ENCODE measurements at places on chromosomes 3 and 15. TPM values are rescaled to one million over a fixed set of nuclear protein-coding genes. Genes with fewer than 3 reads are reported as not detected.

DNA sequence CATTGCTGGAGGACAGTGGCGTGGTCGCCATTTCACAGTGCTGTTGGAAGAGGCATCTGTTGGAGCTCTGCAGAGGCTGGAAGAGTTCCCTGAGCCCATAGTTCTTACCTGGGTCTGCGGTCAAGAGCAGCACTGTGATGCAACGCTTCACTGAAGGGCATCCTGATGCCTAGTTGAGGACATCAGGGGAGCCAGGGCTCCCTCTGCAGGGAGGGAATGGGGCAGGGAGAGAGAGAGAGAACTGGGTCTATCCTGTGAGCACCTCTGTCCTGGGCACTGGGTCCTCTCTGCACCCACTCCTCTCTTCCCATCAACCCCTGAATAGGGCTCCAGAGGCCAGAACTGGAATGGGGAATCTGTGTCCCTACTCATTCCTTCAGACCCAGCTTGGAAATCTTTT, 23.9 kb upstream of the MOBP start:
- H3K4me1 ChIP-seq: no peaks in the 10 kb centered on the region
- no peak overlapping the region for H3K27ac ChIP-seq
- DNase-seq: no peak
- H3K27me3 ChIP-seq: no peaks in the 10 kb centered on the region

DNA sequence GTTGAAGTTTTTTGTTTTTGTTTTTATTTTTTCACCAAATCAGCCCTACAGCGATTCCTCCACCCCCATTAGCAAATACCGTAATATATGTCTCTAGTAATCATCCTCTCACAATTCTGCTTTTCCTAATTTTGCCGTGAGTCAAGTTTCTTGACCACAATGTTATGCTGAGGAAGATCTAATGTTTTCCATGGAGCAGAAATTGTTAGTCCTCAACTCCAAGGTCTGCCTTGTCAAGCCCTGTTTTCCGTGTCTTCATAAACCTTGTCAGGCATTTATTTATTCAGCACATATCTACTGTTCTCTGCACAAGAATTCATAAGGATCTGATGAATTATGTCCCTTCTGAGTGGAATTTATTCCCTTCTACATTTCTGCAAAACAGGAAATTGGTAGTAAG, 372.8 kb downstream of the RBMS3 start:
- DNase-seq: no peak
- H3K36me3 ChIP-seq: no peaks in the 10 kb centered on the region
- no peak overlapping the region for H3K4me3 ChIP-seq
- no peak overlapping the region for H3K27ac ChIP-seq

- H3K27ac ChIP-seq: no peak overlapping the region
- no peak overlapping the region for H3K4me3 ChIP-seq
- no peak for DNase-seq
- H3K36me3 ChIP-seq: no peaks in the 10 kb centered on the region
These were observed 66.5 kb downstream of the CDAN1 start for GRCh38 chr15:42670451-42670850.

GRCh38 chr15:48845123-48845522, 32.8 kb upstream of the EID1 start:
- no peak overlapping the region for H3K27ac ChIP-seq
- no peak for DNase-seq
- no peak overlapping the region for H3K4me3 ChIP-seq
- no peaks in the 10 kb centered on the region for H3K4me1 ChIP-seq
- no peaks in the 10 kb centered on the region for H3K27me3 ChIP-seq

DNA sequence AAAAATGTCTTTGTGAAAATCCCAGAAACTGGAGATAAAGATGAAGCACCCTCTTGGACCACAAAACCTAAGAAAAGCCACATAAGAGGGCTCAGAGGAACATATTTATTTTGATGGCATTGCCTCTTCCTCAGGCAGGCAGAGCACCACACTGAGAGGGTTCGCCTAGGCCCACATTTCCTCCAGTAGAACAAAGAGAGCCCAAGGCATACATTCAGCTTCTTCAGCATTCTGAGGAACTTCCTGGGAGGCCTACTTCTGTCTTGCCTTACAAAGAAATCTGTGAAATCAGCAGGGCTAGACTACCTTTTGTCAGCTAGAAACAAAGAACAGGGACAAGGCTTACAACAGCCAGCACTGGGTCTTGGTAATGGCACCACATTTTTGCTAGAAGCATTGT, 1325.3 kb downstream of the SI start:
- no peak for DNase-seq
- H3K27ac ChIP-seq: no peak overlapping the region
- no peaks in the 10 kb centered on the region for H3K36me3 ChIP-seq
- no peak overlapping the region for H3K4me3 ChIP-seq

DNA sequence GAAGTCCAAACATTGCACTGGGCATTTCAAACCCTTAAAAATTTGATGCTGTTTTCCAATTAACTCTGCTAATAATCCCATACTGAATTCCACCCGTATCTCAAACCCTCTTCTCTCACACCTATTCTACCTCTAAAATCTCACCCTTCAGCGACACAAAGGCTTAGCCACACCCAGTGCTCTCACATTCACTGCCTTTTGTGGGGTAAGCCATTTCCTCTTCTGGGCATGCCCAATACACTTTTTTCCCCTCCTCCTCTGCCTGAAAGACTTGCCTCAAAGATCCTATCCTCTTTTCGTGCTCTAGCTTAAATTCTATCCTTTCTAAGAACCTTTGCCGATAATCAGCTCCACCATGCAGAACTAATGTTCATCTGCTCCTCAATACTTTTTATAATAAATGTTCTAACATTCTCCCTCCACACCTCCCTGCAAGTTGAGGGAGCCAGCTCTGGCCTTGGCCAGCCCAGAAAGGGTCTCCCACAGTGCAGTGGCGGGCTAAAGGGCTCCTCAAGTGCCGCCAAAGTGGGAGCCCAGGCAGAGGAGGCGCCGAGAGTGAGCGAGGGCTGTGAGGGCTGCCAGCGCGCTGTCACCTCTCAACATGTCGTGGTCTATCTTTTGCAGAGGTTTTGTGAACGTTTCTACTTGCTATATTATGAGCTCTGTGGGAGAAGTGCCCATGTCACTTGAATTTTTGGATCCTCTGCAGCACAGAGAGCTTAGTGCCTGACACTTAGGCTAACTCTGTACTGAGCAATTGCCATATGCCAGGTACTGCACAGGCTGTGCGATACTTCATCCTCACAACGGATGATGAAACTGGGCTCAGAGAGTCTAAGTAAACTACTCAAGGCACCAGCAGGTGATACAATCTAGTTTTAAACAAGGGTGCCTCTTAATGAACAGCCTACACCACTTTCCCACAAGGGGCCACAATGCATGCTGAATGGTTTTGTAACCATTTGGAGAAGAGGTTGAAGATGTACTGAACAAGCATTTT, 53.6 kb upstream of the BCL6 start:
- H3K4me1 ChIP-seq: peaks cover 33% of the 10 kb centered on the region
- no peaks in the 10 kb centered on the region for H3K36me3 ChIP-seq
- no peak overlapping the region for H3K27ac ChIP-seq
- no peak for DNase-seq

- peak overlapping the region; percentile 97 for H3K4me3 ChIP-seq
- peaks cover 6% of the 10 kb centered on the region for H3K4me1 ChIP-seq
- peak overlapping the region; percentile 9 for H3K27ac ChIP-seq
- DNase-seq: no peak
- H3K27me3 ChIP-seq: no peaks in the 10 kb centered on the region
These were observed 3.5 kb downstream of the SIDT1 start for GRCh38 chr3:113535898-113536297.

DNA sequence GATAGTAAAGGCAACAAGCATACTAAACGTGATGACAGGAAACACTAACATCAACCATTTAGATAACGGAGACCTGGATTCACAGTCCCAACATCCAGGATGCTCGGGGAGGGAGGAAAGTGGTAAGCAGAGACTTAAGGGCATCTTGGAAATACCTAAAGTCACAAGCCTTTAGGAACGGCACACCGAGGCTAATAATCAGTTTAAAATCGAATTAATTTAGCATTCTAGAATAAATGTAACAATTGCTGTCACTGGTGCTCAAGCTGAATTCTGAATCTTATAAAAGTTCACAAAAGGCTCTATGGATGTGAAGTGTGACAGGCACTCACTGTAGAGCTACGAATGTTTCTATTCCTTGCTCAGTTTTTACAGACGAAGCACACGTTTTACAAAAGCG, 1.3 kb downstream of the CD47 start:
- H3K4me3 ChIP-seq: peak overlapping the region; percentile 95
- H3K4me1 ChIP-seq: peaks cover 12% of the 10 kb centered on the region
- H3K27ac ChIP-seq: peak overlapping the region; percentile 95
- no peaks in the 10 kb centered on the region for H3K27me3 ChIP-seq
- H3K36me3 ChIP-seq: peaks cover 2% of the 10 kb centered on the region
- DNase-seq: no peak

DNA sequence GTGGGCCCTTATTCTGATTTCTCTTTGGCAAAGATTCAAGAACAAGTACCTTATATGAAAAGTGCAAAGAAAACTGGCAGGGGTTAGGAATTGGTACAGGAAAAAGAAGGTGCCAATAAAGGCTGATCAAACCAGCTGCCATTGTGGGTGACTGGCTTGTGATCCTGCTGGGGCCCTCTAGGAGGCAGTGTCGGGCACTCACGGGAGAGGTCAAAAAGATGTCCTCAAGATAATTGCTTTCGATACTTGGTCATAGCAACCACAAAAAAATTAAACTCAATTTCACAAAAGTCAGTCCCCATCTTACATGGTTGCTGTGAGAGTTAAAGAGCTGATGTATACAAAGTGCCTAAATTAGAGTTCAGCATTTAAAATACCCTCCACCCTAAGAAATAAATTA, 31.0 kb upstream of the CAV3 start:
- H3K36me3 ChIP-seq: no peaks in the 10 kb centered on the region
- no peaks in the 10 kb centered on the region for H3K4me1 ChIP-seq

DNA sequence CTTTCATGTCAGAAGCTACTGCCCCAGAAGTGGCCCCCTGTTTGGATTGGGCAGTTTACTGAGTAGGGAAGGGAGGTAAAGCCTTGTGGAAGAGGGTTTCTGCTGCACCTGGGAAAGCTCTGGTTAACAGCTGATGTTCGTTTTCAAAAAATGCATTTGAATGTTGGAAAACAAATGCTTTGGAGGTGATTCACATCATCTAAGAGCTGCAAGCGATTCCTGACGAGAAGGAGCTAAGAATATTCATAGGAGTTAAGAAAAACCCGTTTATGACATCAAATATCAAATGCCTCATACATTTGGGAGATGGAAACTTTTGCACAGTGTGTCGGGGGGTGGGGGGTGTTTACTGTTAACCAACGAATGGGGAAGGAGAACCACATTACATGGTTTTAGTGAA, 183.8 kb upstream of the NR2F2 start:
- no peak for DNase-seq
- H3K4me1 ChIP-seq: no peaks in the 10 kb centered on the region
- H3K4me3 ChIP-seq: no peak overlapping the region
- no peaks in the 10 kb centered on the region for H3K27me3 ChIP-seq

DNA sequence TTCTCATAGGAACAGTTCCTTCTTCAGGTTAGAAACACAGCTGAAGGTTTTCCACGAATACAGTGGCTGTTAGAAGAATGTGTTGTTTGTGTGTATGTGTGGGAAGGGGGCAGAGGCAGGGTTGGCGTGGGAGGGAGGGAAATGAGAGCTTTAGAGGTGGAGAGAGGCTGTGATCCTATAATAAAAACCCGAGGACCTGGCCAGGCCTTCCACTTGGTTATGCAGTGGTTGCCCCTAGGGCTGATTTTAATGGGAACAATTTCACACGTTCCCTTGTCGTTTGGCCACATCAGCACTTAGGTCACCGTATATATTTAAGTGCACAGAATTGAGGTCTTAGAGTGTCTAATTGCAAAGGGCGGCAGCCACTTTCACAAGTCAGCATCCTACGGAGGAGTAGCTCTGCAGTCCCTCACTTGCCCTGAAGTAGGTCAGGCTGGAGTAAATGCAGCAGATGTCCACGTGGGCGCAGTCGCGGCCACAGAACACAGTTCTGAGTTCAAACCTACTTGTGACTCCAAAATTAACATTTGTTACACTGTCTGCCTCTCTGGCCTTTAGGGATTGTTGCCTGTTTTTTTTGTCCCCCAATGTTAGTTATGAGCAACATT, 85.6 kb downstream of the PDCD6IP start:
- no peaks in the 10 kb centered on the region for H3K27me3 ChIP-seq
- H3K4me1 ChIP-seq: peaks cover 4% of the 10 kb centered on the region
- no peak overlapping the region for H3K4me3 ChIP-seq
- no peaks in the 10 kb centered on the region for H3K36me3 ChIP-seq
- DNase-seq: no peak

GRCh38 chr3:151003029-151003767, 30.7 kb upstream of the CLRN1 start:
- no peak for DNase-seq
- no peak overlapping the region for H3K27ac ChIP-seq
- no peaks in the 10 kb centered on the region for H3K4me1 ChIP-seq
- H3K36me3 ChIP-seq: no peaks in the 10 kb centered on the region
- H3K4me3 ChIP-seq: no peak overlapping the region

DNA sequence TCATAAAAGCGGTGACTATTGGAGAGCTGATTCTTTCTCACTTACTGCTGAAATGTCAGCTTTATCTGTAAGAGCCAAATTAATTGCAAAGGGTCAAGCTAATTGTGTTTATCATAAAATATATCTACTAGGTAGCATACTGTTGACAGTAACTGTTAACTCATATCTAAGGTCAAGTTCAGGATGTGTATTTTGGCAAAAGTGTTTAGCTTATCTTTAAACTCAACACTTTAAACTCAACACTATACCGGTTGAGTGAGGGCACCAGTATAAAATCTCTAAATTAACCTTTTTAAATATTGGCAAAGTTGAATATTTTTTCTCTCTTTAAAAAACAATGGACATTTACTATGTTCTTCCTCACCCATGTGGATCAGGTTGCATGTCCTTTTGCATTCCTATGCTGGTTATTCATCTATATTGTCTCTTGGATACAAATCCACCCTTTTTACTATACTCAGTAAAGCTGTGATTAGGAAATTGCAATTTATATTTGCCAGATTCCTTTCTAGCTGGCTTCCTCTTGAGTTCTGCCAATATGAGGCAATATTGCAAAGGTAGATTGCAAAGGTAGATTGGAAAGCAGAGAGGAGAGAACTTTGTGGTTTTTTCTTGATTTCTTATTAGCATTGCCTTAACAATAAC, 344.6 kb upstream of the DCBLD2 start:
- no peak overlapping the region for H3K27ac ChIP-seq
- DNase-seq: no peak
- no peaks in the 10 kb centered on the region for H3K4me1 ChIP-seq
- H3K4me3 ChIP-seq: no peak overlapping the region
- H3K27me3 ChIP-seq: no peaks in the 10 kb centered on the region
- no peaks in the 10 kb centered on the region for H3K36me3 ChIP-seq

Gene AADACL2
- polyA plus RNA-seq: not detected

Gene AP3S2
- polyA plus RNA-seq: 21.6 TPM

Gene IVD
- 51.3 TPM for polyA plus RNA-seq

Gene NUTM1
- polyA plus RNA-seq: 0.06 TPM

Gene HDC
- not detected for polyA plus RNA-seq

Gene ZDHHC19
- polyA plus RNA-seq: not detected

Data from GM12878 (cell line).